ENCODE measurements at places on chromosomes 3 and 15.

DNA sequence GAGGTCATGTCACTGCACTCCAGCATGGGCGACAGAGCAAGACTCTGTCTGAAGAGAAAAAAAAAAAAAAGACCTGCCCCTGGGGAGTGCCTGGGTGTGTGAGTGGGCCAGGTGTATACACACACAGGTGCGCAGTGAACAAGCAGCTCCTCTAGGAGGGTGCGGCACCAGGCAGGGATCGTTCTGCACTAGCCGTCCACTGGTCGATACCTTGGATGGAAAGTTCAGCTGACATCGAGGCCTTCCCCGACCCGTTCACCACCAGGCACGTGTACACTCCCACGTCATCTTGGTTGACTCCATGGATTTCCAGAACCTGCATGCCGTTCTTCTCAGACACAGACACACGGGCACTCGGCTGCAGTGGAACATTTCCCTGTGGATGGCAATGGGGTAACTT is 147.0 kb downstream of the MYLK start:
- no peak for DNase-seq

GRCh38 chr3:148646126-148646665 is 51.5 kb upstream of the AGTR1 start:
- DNase-seq = no peak

- DNase-seq = no peak
Observed at GRCh38 chr3:46082849-46083248, 55.6 kb upstream of the XCR1 start.

DNA sequence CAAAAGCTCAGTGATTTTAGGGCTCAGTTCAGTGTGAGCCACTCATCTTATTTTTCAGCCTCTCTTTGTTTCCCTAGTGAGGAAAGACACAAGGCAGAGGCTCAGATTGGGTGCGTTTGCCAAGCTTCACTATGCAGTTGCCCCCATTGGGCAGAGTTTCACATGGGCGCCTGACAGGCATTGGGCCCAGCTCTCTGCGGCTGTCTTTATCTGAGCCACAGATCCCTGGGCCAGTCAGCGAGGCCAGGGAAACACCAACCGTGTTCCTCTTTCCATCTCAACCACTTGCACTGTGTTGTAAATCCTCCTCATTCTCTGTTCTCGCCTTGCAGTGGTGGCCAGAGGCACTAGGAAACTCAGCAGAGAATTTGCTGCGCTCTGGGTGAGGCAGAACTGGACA is 10.8 kb downstream of the ESYT3 start:
- no peak for DNase-seq

- peak; percentile 9 for DNase-seq
Observed at GRCh38 chr15:80464951-80465625, 60.9 kb downstream of the ARNT2 start.

DNA sequence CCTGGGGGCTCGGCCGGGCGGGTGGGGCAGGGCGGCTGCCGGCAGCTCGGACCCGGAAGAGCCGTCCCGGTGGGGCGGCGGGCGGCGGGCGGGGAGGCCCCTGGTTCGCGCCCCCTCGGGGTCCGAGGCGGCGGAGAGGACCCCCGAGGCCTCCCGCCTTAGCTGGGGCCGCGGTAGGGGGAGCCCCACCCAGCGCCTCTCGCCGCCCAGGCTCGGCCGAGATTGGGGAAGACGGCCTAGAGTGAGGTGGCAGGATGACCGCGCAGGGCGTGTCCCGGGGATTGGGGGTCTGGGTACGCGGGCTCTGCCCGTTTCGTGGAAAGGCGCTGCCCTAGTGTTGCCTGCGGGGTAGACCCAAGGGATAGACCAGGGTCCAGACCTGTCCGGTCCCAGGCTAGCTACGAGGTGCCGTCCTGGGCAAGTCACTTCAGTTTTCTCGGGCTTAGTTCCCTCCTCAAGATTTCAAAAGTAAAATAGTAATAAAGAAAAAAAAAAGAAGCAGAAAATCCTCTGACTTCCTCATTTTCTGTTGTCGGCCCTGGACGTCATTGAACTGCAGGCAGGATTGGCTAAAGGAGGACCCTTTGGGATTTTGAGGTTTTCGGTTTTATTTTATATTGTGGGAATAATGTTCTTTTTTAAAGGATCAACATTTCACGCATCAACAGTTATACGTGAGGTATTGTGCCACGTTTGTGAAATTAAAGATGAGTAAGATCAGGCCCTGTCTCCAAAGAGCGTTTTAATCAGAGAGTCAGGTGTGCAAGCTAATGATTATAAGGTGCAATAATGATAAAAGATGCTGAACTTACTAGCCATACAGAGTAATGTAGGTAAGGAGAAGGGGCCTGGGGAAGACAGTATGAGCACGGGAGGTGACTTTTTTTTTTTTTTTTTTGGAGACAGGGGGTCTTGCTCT is 679 bp downstream of the IQGAP1 start:
- no peak for DNase-seq

DNA sequence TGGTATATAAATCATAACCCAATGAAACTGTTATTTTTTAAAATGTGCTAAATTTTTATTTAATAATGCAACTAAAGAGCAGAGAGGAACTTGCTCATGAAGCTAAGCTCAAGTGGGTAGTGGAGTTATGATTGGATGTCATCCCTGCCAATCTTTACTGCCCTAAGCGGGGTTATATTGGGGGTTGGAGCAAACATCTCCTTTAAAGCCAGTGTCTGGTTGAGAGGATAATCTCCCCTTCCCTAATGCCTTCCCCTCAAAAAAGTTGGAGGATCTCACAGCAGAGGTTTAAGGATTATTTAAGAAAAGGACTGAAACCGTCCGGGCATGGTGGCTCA is 32.1 kb upstream of the CLASP2 start:
- DNase-seq = no peak

Measured in NCI-H526 treated with DMSO at 0.1 percent for 48 hours (cell line).